ENCODE measurements at places on chromosomes 1 and 21.

GRCh38 chr1:8382051-8382505 lies 64.2 kb downstream of the SLC45A1 start:
- DNase-seq = no peak

- no peak for DNase-seq
Measured at GRCh38 chr1:63908016-63908415, 134.2 kb downstream of the ROR1 start.

- no peak for DNase-seq
Measured at GRCh38 chr1:115890580-115890979, 49.7 kb upstream of the NHLH2 start.

DNA sequence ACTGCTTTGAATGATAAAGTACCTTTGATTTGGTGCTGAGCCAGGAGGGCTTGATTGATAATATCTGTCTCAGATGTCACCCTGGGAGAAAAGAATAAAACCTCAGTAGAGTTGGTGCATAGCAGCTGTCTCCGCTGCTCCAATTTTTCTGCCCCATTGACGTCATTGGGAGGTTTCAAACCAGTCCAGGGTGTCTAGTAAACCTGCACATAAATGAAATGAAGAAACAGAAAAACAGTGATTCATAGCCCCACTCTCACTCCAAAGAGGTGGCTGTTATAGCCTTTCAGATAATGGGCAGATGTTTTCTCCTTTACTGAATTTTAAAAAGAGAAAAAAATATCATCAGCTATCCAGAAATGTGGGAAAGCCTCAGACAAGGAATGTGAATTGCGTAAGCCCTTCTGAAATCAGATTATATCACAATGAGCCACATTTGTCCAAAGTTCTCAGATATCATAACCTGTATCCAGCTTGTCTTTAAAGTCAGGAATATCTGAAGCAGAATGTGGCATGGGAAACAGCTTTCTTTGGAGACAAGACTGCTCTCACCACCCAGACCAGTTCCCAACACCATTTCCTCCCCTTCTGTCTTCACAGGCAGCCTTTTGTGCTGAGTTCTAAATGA lies 351.3 kb upstream of the SGIP1 start:
- no peak for DNase-seq

GRCh38 chr21:28588997-28589396 lies 403.7 kb downstream of the LTN1 start:
- no peak for DNase-seq

Data from activated CD8-positive, alpha-beta memory T cell treated with anti-CD3 and anti-CD28 coated beads for 4 hours (primary cell).